ENCODE measurements at places on chromosomes 1 and 21.
A peak's percentile ranks its signal among the peaks of the same experiment; 100 is the strongest.

DNA sequence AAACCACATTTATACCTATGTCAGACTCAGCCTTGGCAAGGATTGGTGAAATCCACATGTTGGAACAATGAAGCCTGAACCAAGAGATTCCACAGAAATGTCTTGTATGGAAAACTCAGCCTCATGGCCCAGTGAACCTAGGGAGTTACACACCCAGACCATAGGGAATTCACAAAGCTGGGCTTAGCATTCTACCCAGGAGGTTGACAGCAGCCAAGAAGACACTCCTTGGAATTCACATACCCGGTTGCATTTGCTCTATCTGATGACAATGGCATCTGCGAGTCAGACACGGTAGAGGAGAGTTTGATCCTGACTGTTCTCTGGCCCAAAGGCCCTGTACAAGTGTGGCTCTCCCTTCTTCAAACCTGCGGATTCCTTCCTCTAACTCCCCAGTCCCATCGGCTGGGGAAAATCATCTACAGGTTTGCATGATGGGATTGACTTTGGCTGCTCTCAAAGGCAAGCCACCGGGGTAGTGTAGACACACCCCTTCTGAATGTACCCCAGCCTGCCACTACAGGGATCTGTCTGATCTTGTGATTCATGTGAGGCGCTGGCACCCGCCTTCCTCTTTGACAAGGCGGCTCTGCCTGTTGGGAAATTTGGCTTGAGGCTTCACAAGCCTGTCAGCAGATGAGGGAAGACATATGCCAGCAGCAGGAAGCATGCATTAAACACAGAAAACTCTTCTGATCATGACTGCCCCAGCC, 297.3 kb upstream of the KAZN start:
- DNase-seq: no peak

GRCh38 chr21:46080171-46081021, 17.5 kb upstream of the COL6A2 start:
- DNase-seq: no peak

DNA sequence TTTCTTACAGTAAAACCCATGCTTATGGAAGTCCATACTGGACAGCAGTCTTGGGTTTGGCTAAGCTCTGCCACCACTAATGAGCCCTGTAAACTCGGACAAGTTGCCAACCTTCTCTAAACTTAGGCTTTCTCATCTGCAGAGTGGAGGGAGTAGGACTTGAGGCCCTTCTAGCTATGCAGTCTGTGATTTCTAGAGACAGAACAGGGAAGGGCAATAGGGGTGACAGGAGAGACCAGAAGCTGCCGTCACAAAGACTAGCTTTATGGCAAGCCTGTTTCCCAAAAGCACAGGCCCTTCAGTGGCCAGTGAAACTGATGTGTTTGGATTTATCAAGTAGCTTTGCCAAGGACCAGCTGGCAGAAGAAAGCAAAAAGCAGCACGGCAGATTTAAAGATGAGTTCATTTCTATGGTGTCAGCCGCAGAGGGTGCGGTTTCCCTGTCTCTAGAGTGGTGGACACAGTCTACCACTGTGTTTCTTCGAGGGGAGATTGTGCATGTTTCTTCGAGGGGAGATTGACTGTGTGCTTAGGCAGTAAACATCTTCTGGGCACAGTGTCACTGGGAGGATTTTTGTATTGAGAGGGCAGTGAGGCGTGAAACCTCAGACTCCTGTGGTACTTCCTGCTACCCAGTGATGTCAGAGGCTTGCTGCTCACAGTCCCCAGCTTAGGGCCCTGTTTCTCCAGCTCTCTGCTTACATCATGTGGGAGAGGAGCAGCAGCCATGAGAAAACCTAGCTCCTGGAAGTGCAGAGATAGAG, 119.0 kb downstream of the ROR1 start:
- DNase-seq: no peak

- DNase-seq: no peak
These were observed 107.8 kb upstream of the VAV3 start for GRCh38 chr1:108072776-108073175.

DNA sequence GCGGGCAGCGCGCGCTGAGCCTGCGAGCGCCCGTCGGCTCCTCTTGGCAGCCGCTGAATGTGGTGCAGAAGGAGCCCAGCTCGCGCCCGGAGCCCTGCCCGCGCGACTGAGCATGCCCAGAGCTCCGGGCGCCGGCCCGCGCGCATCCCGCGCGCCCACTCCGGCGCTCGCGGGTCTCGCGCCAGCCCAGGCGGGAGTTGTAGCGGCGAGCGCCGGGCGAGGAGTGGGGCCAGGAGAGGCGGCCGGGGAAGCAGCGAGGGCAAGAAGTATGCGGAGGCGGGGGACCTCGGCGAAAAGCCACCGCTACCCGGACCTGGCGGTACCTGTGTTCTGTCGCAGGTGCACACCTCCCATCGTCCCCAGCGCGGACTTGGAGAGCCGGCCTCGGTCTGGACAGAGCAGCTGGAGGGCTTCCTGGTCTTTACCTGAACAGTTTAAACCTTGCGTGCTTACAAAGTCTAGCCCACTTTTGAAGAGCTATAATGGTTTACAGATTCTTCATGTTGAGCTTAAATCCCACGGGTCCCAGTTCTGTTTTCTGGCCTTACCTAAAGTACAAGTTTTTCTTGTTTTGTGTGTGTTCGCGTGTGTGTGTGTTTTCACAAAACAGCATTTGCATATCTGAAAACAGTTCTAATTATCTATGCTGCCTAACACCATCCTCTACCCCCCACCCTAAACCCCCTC, at the start of gene DDAH1:
Gene DDAH1 (minus strand): TSS at position 61 of the 687 bp plus-strand sequence. CDS start 114 bp downstream, outside the sequence.
- DNase-seq: no peak

- no peak for DNase-seq
These were observed 10.0 kb downstream of the ARMH1 start for GRCh38 chr1:44684525-44684924.

DNA sequence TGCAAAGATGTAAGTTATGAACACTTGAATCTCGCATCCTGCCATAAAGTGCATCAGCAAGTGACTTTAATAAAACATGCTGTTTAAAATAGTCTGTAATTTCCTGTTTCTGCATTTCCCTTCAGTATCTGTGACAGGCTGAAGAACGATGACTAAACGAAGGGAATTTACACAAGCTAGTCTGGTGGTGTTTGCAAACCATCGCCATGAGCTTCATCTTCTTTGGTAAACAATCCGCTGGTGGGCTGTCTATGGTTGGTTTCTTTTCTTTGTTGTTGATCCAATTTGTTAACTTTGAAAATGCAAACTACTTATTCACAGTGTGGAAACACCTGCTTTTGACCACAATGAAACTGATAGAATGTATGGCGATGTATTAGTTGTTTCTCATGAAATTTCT, 13.9 kb downstream of the SERTAD4 start:
- no peak for DNase-seq

DNA sequence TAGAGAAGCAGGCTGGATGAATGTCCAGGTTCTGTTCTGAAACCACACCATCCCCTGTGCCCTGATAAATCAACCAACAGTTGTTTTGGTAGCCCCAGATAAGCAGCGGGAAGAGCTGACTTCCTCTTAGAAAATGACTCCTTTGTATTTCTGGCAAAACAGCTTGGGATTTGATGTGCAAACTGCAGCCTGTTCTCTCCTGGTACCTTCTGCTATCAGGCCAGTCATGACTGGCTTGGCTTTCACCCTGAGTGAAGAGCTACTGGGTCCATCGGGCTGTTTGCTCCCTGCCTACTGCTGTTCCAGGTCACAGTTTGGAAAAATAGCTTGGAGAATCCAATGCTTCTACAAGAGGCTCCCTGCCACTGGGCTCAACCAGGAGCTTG, 116.8 kb downstream of the DTL start:
- no peak for DNase-seq

- peak; percentile 59 for DNase-seq
These were observed 11.3 kb downstream of the FAM20B start for GRCh38 chr1:179036844-179037465.

DNA sequence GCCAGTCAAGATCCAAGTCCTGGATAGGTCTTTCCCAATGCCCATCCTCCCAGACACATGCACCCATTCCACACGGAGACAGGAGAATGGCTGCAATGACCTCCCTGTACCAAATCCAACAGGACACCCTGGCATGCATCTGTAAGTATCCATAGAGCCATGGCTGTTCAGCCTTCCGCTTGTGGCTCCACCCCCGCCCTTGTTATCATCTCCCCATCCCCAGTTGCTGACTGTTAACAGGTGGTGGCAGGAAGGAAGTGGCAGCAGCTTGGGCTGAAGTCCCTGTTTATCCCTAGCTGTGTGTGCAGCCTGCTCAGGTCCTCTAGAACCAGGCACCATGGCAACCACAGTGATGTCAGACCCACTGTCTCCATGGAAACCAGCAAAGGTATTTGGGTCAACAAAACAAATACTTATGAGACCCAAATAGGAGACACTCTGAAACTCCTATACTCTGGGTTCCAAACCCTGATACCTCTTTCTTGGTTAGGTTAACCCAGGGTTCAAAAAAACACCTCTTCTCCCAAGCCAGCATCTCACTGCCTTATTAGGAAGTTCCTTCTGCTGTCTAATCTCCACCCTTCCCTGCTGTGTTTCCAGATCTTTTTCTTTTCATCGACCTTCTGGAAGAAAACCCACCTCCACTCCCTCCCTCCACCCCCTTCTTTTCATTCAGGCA, 721 bp downstream of the PBXIP1 start:
- peak; percentile 97 for DNase-seq

DNA sequence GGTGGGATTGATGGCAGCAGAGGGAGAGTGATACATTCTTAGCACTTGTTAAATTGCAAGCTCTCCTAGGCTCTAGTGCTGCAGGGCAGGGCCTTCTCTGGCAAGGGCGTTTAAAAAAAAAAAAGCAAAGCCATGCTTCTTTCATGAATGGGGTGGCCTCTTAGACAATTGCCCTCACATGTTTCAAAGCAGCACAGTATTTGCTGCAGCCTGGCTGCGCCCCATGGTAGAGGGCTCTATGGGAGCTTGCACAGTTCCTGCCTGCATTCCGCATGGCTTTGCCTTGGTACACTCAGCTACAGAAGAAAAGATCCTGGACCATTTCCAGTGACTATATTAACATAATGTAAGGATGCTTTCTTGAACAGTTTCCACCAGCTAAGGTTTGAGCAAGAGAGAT, 267.2 kb downstream of the ZNF648 start:
- DNase-seq: no peak

DNA sequence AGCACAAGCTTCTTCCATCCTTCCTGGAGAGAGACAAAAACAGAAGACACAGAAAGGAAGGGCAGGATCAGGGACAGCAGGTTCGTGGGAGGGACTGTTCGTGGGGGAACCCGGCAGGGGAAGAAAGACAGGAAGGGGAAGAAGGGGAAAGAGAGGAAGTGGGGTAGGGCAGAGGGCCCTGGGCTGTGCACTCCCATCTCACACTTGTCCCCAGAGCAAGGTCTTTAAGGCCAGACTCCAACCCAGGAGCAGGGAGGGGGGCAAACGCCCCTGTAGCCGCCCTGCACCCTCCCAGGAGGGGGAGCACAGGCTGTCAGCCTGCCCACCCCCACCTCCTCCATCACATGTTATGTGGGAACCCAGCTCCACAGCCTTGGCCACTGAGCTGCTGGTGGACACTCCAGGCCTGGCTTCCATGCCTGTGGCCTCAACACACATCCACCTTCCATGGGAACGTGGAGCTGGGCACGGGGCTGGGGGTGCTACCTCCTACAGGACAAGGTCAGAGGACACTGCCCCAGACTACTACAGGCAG, 9.3 kb downstream of the SLC19A1 start:
- no peak for DNase-seq

DNA sequence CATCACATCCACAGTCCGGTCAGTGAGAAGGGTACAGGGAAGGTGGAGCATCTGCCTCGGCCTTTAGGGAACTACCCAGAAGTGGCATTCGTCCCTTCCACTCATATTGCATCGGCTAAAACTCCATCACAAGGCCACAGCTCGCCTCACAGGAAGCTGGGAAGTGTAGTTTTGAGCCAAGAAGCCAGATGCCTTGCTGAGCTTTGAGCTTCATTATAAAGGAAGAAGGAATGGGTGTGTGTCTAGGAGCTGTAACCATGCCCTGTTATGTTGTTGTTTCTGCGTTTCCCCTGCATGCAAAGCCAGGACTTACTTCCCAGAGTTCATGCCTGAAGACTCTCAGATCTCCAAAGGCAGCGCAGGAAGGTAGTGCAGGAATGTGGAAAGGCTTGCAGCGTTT, 61.1 kb downstream of the OPTC start:
- no peak for DNase-seq

GRCh38 chr1:12047120-12047876, 15.8 kb upstream of the TNFRSF8 start:
- DNase-seq: peak; percentile 74

- no peak for DNase-seq
These were observed 5.5 kb downstream of the C1QTNF12 start for GRCh38 chr1:1240822-1241587.

- DNase-seq: no peak
These were observed 38.6 kb upstream of the MPZL1 start for GRCh38 chr1:167683226-167683625.

- no peak for DNase-seq
These were observed 42.0 kb downstream of the UBIAD1 start for GRCh38 chr1:11314959-11315358.

- DNase-seq: no peak
These were observed 99.4 kb upstream of the EDEM3 start for GRCh38 chr1:184854036-184854435.

GRCh38 chr21:35086357-35086756, 37.3 kb upstream of the RUNX1 start:
- DNase-seq: no peak

DNA sequence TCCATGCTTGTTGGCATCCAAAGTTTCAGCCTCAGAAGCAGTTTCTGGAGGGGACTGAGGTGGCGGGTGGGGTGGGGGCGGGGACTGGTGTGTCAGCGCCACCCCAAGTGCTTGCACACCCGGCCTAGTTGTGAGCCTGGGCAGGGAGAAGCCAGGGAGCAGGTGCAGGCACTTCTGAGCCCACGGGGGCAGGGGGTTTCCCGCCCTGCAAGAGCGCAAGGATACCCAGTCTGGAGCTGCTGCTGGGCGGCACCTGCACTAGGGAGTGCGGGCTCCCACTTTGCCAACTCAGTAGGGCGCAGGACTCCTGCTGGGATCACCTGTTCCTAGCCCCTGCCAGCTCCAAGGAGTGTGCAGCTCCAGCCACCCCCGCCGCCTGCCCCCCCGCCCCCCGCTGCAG, 33.5 kb downstream of the MAGI3 start:
- no peak for DNase-seq

GRCh38 chr1:97308131-97308530, 586.5 kb downstream of the PTBP2 start:
- DNase-seq: no peak

- no peak for DNase-seq
These were observed 11.4 kb upstream of the PRELP start for GRCh38 chr1:203464226-203464625.

- no peak for DNase-seq
These were observed 17.7 kb downstream of the PLA2G5 start for GRCh38 chr1:20087668-20088067.

GRCh38 chr1:222728746-222729145, 8.3 kb upstream of the FAM177B start:
- no peak for DNase-seq

- no peak for DNase-seq
These were observed 116.5 kb downstream of the TBX15 start for GRCh38 chr1:118871582-118872171.

- DNase-seq: no peak
These were observed 302.5 kb upstream of the PBX1 start for GRCh38 chr1:164256456-164256855.

- no peak for DNase-seq
These were observed 85.1 kb downstream of the POU2F1 start for GRCh38 chr1:167305706-167306277.

- no peak for DNase-seq
These were observed 33.8 kb upstream of the TSPAN2 start for GRCh38 chr1:115123116-115123515.

- DNase-seq: no peak
These were observed 24.6 kb downstream of the SLC1A7 start for GRCh38 chr1:53117836-53118235.

Measured in activated CD4-positive, alpha-beta T cell treated with anti-CD3 and anti-CD28 coated beads, Interleukin-2, amount 10 ng/mL, durations not matched to agents 7 days and 5 days (primary cell).